ENCODE measurements at places on chromosomes 5 and 9. TPM values are rescaled to one million over a fixed set of nuclear protein-coding genes. Genes with fewer than 3 reads are reported as not detected.

Gene ZSWIM6
- total RNA-seq = 8.1 TPM

Gene KCNV2
- total RNA-seq = not detected

Gene PPP3R2
- total RNA-seq = not detected

Gene CDKN2A
- 0.49 TPM for total RNA-seq

Gene NR2F1-AS1
- total RNA-seq = 0.60 TPM

Gene DAB2
- 41.9 TPM for total RNA-seq

Gene GPX8
- total RNA-seq = 7.4 TPM

Gene TICAM2
- 3.3 TPM for total RNA-seq

Gene C5orf58
- not detected for total RNA-seq

Gene SLC6A19
- not detected for total RNA-seq

Gene ARID3C
- not detected for total RNA-seq

Gene MTRR
- 32.2 TPM for total RNA-seq

Gene ZNF462
- total RNA-seq = 21.1 TPM

Gene PCDHAC2
- total RNA-seq = 0.30 TPM

Gene ORM2
- total RNA-seq = not detected

Gene ENTPD2
- 2.7 TPM for total RNA-seq

Gene IL3
- not detected for total RNA-seq
